ENCODE measurements at places on chromosomes 4 and X.

- no peak for DNase-seq
These were observed 96.0 kb upstream of the IGFBP7 start for GRCh38 chr4:57206172-57206571.

GRCh38 chrX:12065251-12065650 lies 73.0 kb upstream of the FRMPD4 start:
- DNase-seq = no peak

- no peak for DNase-seq
These were observed 343.1 kb upstream of the FAM241A start for GRCh38 chr4:111802191-111802590.

- no peak for DNase-seq
These were observed 99.2 kb upstream of the GPC4 start for GRCh38 chrX:133514486-133514885.

GRCh38 chr4:101670897-101671296 lies 119.6 kb upstream of the BANK1 start:
- no peak for DNase-seq

GRCh38 chrX:119455264-119455663 lies 13.0 kb upstream of the SLC25A5 start:
- no peak for DNase-seq

DNA sequence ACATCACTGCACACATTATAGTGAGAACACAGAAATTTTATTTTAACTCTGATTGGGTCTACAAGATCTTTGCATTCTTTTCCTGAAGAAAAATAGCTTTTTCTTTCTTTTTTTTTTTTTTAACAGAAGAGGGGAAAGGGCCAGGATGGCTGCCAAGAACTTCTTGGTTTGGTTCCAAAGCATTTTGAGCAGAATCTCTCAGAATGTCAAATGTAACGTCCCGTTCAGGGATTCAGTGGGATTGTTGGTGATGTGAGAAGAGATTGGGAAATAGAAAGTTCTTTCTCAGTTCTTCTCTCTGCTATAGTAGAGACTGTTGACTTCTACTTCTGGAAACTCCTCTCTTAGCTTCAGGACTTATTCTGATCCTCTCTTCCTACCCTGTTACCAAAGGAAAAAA lies 70.9 kb upstream of the CBR4 start:
- no peak for DNase-seq

DNA sequence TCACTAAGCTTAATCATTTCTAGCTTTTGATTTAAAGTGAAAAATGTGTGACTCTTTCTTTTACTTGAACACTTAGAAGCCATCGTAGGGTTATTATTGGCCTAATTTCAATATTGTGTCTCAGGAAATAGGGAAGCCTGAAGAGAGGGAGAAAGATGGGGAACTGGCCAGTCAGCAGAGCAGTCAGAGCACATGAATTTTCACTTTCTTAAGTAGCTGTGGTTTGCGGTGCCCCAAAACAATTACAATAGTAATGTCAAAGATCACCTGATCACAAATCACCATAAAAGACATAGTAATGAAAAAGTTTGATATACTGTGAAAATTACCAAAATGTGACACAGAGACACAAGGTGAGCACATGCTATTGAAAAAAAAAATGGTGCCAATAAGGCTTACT lies 45.5 kb downstream of the CENPC start:
- DNase-seq = no peak

GRCh38 chr4:122759639-122760310 lies 27.3 kb downstream of the BBS12 start:
- DNase-seq = no peak

DNA sequence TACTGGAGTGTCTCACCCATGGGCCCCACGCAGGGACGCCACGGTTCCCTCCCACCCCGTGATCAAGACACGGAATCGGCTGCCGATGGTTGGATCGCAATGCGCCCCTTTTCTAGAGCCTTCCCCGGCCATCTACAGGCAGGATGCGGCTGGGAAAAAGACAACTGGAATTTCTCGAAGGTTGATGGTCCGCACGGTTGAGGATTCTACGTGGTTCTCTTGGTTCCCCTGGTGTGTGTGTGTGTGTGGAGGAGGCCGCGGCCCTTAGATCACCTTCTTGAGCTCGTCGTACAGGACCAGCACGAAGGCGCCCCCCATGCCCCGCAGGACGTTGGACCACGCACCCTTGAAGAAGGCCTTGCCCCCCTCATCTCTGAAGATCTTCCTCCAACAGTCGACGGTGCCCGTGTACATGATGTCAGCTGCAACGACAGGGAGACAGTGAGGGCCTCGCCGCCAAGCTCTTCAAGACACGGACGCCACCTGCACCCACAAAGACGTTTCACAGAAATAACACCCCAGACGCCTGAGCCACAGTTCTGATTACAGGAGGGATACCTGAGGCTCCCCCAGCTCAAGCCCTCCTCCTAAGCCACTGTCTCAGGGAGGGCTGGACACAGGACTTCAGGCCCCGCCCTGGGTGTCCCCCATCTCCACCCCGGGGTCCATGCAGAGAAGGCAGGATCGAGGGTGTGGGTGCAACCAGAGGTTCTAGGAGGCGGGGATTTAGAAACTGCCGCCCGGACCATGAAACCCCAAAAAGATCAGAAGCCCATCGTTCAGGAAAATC lies 5.4 kb downstream of the SLC25A6 start:
- no peak for DNase-seq

- DNase-seq = no peak
These were observed 58.4 kb upstream of the SORBS2 start for GRCh38 chr4:185870366-185870765.

GRCh38 chrX:53347948-53348347 lies 66.6 kb upstream of the IQSEC2 start:
- no peak for DNase-seq

GRCh38 chrX:47177079-47177478 lies 16.6 kb upstream of the UBA1 start:
- no peak for DNase-seq

GRCh38 chrX:47497271-47497888 lies 14.4 kb upstream of the ZNF41 start:
- DNase-seq = no peak

DNA sequence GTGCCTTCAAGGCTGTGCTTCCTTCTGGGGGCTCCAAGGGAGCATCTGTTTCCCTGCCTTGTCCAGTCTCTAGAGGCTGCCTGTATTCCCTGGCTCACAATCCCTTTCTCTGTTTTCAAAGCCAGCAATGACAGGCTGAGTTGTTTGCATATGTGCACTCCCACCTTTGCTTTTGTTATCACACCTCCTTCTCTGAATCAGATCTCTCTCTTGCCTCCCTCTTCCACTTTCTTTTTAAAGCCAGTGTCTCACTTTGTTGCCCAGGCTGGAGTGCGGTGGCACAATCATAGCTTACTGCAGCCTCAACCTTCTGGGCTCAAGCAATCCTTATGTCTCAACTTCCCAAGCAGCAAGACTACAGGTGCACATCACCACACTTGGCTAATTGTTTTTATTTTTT lies 37.1 kb upstream of the LEF1 start:
- no peak for DNase-seq

DNA sequence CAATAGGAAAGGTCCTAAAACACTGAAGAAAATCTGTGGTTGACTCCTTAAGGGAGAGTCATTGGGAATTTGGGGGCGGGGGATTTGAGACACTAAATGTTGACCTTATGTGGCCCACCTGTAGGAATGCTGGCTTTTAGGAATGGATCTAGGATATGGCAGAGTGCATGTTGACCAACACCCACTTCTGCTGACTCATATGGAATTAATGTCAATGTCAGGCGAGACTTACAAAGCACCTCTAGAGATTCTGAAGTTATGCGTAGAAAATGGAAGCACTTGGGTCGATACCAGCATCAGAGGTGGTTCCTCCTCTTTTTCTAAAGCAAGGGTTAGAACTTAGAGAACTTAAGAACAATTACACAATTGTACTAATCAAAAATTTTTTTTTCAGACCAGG lies 100.6 kb upstream of the CBR4 start:
- DNase-seq = no peak

GRCh38 chr4:34492414-34492813 lies 1751.9 kb downstream of the ARAP2 start:
- DNase-seq = no peak

- DNase-seq = no peak
These were observed 6.8 kb upstream of the BCOR start for GRCh38 chrX:40104630-40104984.

- DNase-seq = no peak
These were observed 600.5 kb upstream of the GRIA3 start for GRCh38 chrX:122583551-122583950.

Data from vagina (tissue), 2 donors.